ENCODE measurements at places on chromosomes 12 and 14. TPM values are rescaled to one million over a fixed set of nuclear protein-coding genes. Genes with fewer than 3 reads are reported as not detected.

The DNAJC22 gene
- total RNA-seq: 16.1 TPM

The PACS2 gene
- 54.6 TPM for total RNA-seq

The TSPAN11 gene
- total RNA-seq: 7.5 TPM

The TMEM30B gene
- total RNA-seq: 153 TPM

The NFATC4 gene
- total RNA-seq: 41.3 TPM

The TMCC3 gene
- total RNA-seq: 25.6 TPM

The PMCH gene
- not detected for total RNA-seq

The KIF21A gene
- total RNA-seq: 38.9 TPM

The NRIP2 gene
- total RNA-seq: 2.1 TPM

The SYCP3 gene
- not detected for total RNA-seq

The GLS2 gene
- total RNA-seq: 4.2 TPM

The EFS gene
- total RNA-seq: 9.4 TPM

The DENND5B gene
- 14.9 TPM for total RNA-seq

The CLEC14A gene
- 44.5 TPM for total RNA-seq

The NTN4 gene
- total RNA-seq: 21.0 TPM

The KRT2 gene
- not detected for total RNA-seq

The SERPINA9 gene
- total RNA-seq: not detected

The SOX5 gene
- 32.4 TPM for total RNA-seq

The WASHC3 gene
- 89.7 TPM for total RNA-seq

The GALNT8 gene
- 0.54 TPM for total RNA-seq

The ZFYVE26 gene
- 21.5 TPM for total RNA-seq

The RHEBL1 gene
- 0.98 TPM for total RNA-seq

The PRIMA1 gene
- total RNA-seq: 0.33 TPM

The IL26 gene
- not detected for total RNA-seq

The PLEKHA5 gene
- total RNA-seq: 48.6 TPM

The BRMS1L gene
- total RNA-seq: 6.0 TPM

The COX8C gene
- total RNA-seq: not detected

The ACSS3 gene
- total RNA-seq: 47.7 TPM

The MMP17 gene
- 1.5 TPM for total RNA-seq

The CLECL1 gene
- total RNA-seq: not detected

The ITGA7 gene
- total RNA-seq: 10.9 TPM

The SPTB gene
- 0.68 TPM for total RNA-seq

The TMEM121 gene
- total RNA-seq: 16.2 TPM

The TMEM116 gene
- 33.0 TPM for total RNA-seq

The POTEG gene
- total RNA-seq: 0.11 TPM

The SYNJ2BP gene
- 39.4 TPM for total RNA-seq

The KRT6A gene
- total RNA-seq: not detected

The KSR2 gene
- total RNA-seq: 11.0 TPM

The DLK1 gene
- 0.40 TPM for total RNA-seq

The NKX2-1 gene
- 279 TPM for total RNA-seq

The ACACB gene
- total RNA-seq: 122 TPM

The CIDEB gene
- total RNA-seq: 4.6 TPM

The BCL7A gene
- total RNA-seq: 23.1 TPM

The M6PR gene
- 134 TPM for total RNA-seq

The FOXN4 gene
- total RNA-seq: not detected

The TAS2R30 gene
- 26.2 TPM for total RNA-seq

The KRT78 gene
- total RNA-seq: not detected

The CFL2 gene
- total RNA-seq: 43.1 TPM

Data from thyroid gland (tissue), 4 donors.